ENCODE measurements at places on chromosomes 5 and 9.

- DNase-seq = no peak
Measured at GRCh38 chr5:149895416-149896345, 48.9 kb downstream of the PDE6A start.

DNA sequence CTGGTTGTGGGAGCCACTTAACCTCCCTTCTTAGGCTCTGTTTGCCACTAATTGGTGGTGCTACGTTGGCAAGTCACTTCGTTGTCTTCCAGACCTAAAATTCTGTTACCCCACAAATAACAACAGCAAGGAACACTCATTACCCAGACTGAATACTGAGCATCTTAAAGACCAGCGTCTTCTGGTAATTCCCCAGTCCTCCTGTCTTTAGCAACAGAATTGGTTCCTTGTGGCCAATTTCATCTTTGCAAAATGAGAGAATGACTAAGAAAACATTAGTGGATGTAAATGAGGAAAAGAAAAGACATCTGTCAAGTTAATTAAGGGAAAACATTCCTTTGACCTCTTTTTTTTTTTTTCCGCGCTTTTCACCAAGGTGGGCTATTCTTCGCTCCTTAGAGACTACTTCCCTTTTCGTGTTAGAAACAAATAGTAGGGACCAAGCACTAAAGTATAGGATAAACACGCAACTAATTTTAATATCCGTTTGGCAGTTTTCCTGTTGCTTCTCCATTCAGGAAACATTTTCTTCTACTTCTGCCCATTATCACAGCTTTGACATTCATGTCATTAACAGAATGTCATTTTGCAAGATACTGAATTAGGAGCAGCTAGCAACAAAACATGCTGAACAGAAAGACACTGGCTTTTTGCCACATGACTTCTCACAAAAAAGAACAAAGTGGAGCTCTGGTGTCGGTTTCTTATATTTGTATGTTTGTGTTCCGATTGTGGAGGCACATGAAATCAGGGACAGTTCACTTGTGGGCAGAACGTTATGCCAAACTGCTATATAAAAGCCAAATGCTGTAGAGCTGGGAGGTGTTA is 154.2 kb downstream of the CD180 start:
- no peak for DNase-seq

DNA sequence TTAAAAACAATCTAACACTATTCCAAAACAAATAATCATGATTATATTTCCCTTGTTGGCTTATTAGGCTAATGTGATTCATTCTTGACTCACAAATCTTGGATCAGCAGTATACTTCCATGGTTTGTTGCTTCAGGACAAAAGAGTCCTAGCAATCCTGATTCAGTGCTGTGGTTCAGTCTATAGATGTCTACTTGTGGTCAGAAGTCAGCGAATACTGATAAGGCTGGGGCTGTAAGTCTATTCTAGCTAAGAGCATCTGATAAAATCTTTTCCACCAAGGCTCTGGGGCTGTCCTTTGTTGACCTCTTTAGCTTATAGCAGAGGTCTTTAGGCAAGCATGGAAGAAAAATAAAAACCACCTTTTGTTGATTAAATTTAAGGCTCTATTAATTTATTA is 4.4 kb upstream of the SMIM3 start:
- no peak for DNase-seq

DNA sequence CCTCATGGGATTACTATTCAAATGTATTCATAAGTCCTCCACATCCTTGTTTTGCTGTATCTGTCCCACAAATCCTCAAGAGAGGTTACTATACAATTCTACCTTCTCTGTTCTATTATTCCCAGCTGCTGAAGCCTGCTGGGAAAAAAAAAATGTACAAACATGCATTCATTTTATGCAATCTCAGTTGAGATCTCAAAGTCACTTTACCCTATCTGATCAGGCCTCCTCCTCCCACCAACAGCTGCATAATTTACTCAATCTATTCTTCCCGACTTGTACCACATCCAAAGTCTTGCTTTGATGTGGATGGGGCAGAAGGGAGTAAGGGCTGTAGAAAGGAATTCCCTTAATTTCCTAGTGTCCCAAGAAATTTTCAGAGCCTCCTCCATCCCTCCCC is 28.6 kb downstream of the PSIP1 start:
- no peak for DNase-seq

GRCh38 chr9:122190597-122191381 is 31.1 kb downstream of the MORN5 start:
- DNase-seq = no peak

GRCh38 chr5:132363431-132364112 is 5.9 kb upstream of the SLC22A5 start:
- DNase-seq = no peak
